ENCODE measurements at places on chromosomes 7 and 10. TPM values are rescaled to one million over a fixed set of nuclear protein-coding genes. Genes with fewer than 3 reads are reported as not detected.

Gene ZNF3
- 11.4 TPM for total RNA-seq

Gene TBC1D12
- 6.9 TPM for total RNA-seq

Gene SLC26A5
- total RNA-seq = not detected

Gene GNGT1
- total RNA-seq = not detected

Gene NUTM2E
- not detected for total RNA-seq

Gene KIAA1549
- total RNA-seq = 1.5 TPM

Gene MLXIPL
- not detected for total RNA-seq

Gene CDNF
- 0.47 TPM for total RNA-seq

Gene STOX1
- not detected for total RNA-seq

Gene THSD7A
- total RNA-seq = not detected

Gene AOAH
- total RNA-seq = not detected

Gene AS3MT
- total RNA-seq = 3.2 TPM

Gene C1QL3
- not detected for total RNA-seq

Gene SLC25A40
- total RNA-seq = 6.2 TPM

Gene XRCC2
- total RNA-seq = 4.6 TPM

Gene STEAP4
- 0.76 TPM for total RNA-seq

Gene ANKRD30A
- not detected for total RNA-seq

Gene MMD2
- not detected for total RNA-seq

Gene FGFR2
- total RNA-seq = 14.7 TPM

Gene CRTAC1
- total RNA-seq = not detected

Gene ANK3
- 5.4 TPM for total RNA-seq

Gene C1GALT1
- total RNA-seq = 63.6 TPM

Gene CHST12
- 4.7 TPM for total RNA-seq

Gene HOXA6
- 1.4 TPM for total RNA-seq

Gene TSPAN33
- total RNA-seq = 2.9 TPM

Gene PCDH15
- not detected for total RNA-seq

Gene CYP3A7
- total RNA-seq = not detected

Gene SPAM1
- total RNA-seq = not detected

Gene GPER1
- not detected for total RNA-seq

Gene SPDYE2
- total RNA-seq = not detected

Gene SLC13A1
- total RNA-seq = not detected

Gene SLC18A2
- not detected for total RNA-seq

Data from hair follicular keratinocyte (primary cell).